ENCODE measurements at places on chromosomes 13 and 19.

DNA sequence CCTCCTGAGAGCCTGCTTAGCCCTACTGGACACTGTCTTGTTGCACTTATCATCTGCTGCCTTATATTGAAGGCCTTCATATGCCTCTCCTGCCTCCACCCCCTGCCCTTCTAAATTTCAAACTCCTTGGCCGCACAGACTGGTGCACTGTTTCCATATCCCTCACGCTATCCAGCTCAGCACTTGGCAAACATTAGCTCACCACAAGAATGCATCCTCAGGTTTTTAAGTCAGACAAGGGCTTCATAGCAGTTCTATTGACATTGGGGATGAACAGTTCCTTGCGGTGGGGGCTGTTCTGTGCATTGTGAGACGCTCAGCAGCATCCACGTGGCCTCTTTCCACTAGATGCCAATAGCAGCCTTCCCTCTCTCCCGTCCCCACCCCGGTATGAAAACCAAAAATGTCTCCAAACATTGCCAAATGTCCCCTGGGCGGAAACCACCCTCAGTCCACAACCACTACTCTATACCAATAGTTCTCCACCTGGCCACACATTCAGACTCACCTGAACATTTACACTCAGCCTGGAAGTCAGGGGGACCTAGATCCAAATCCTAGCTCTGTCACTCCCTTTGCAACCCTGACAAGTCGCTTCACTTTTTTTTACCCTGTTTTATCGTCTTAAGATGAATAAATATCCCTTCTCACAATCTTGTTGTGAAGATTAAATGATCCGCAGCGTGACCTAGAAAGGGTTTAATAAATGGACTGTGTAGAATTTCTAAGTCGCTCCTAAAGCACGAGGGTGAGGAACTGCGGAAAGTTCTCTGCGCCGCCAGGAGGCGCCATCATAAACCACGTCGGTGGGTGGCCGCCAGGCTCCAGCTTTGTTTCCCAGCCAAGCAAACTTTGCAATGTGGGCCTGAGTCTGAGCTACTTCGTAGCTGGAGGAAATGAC lies 3.6 kb upstream of the CEACAM3 start:
- DNase-seq, result no peak

DNA sequence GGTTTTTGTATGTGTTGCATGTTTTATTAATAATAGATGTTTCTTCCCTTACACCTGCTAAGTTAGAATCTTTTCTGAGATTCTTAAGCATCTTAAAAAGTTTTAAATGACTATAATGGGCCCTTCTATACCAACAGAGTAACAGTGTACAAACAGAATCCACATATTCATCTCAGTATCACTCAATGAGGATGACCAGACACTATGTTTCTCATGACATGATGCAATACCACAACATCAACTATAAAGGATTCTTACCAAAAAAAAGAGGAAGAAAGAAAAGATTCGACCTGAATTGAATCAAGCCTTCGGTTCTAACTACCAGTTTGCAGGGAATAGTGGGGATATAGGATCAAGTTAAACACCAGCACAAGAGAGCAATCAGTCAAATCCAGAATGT lies 56.5 kb downstream of the INTS6 start:
- DNase-seq, result no peak

GRCh38 chr13:64371045-64371444 lies 2859.1 kb downstream of the PCDH9 start:
- DNase-seq, result no peak

- DNase-seq, result no peak
Observed at GRCh38 chr19:40174092-40174491, 17.1 kb upstream of the MAP3K10 start.

- no peak for DNase-seq
Observed at GRCh38 chr13:44224450-44225149, 149.0 kb upstream of the SERP2 start.

DNA sequence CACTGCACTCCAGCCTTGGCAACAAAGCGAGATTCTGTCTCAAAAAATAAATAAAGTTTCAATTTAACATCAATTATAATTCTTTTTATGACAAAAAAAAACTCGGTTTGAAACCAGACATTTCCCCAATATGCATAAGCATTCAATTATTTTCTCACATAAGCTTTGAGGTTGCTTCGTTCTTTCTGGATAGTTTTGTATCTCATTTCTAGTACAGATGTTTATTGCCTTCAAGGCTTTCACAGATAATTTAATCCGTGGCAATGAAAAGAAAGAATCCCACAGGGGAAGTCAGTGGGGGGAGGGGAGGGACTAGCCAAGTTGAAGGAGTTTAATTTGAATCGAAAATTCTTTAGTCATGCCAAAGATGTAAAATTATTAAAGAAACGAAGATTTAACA lies 29.6 kb upstream of the TSC22D1 start:
- DNase-seq, result no peak

DNA sequence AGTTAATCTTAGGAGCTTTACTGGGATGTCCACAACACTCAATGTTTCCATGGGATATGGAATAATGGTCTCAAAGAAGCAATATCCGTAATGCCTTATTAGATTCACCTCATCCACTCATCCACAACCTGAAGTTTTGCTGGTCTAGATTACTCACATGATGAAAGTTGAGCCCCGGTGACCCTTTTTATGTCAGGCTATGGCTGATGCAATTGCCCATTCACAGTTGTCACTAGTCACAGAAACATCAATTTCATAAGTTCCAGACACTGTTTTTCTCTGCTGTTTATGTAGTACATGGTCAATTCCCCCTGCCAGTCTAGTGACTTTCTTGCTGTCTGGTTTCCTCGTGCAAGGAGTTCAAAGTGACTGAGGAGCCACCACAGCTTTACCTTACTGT lies 491.2 kb upstream of the ATXN8OS start:
- no peak for DNase-seq

DNA sequence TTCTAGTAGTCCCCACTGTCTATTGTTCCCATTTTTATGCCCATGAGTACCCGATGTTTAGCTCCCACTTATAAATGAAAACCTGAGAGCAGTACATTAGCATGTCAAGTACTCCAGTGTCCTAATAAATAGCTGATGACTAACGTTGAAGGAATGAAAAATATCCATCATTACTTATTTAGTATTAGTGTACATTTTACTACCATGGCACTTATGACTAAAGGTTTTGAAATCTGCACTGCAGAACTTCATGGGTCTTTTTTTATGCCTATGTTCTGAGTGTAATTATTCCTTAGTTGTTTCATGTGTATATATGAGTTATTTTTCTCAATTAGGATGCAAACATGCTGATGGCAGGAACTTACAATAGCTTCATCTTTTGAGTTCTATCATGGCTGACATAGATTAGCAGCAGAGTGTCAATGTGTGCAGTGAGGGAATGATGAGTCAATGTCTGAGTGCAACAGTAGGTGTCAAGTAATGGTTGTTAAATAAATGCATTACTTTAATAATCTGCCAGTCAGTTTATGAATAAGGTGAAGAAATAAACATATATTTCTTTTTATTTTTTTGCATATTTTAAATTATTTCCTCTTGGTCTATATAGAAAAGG lies 188.4 kb downstream of the ITGBL1 start:
- no peak for DNase-seq

GRCh38 chr13:75906315-75906714 lies 270.2 kb downstream of the LMO7 start:
- DNase-seq, result no peak

DNA sequence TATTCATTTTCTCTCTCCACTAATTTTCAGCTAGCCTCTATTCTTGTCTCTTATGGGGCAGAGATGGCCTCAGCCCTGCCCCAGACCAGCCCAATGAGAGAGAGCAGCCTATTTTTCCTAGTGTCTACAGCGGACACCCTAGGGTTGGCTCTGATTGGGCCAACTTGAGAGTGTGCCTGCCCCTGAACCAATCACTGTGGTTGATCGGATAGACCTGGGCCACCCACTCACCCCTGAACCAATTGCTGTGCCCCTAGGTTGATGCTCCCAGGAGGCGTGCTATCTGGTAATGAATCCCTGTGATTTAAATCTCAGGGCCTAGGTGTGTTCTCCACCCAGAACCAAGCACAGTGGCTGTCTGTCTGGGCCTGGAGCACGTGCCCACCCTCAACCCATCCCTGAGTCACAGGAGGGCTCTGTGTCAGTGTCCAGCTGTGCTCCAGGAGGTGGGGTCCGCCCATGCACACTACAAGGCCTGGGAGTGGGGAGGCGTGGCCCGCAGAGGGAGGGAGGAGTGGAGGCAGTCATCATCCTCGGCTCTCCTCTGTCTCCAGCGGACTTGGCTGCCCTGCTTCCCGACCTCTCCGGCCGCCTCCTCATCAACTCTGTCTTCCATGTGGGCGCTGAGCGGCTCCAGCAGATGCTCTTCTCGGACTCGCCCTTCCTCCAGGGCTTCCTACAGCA lies 14.9 kb upstream of the SCN1B start:
- no peak for DNase-seq

DNA sequence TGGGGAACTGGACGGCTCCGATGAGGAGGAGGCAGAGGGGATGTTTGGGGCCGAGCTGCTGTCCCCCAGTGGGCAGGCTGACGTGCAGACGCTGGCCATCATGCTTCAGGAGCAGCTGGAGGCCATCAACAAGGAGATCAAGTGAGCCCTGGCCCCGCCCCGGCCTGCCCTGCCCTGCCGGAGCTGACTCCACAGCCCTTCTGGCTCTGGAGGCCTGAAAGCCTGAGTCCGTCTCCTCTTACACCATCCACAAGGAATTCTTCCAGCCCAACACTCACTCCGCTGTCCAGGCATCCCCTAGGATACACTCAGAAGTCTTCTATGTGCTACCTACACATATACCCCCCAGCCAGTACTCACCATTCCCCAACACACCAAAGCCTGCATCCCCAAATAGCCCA lies 17.4 kb downstream of the PPFIA3 start:
- DNase-seq, result no peak

GRCh38 chr19:1590641-1591397 lies 1.8 kb downstream of the MBD3 start:
- peak; percentile 25 for DNase-seq

- DNase-seq, result peak; percentile 90
Observed at GRCh38 chr13:42766016-42766415, 15.4 kb upstream of the FAM216B start.

GRCh38 chr13:48078251-48078656 lies 16.6 kb downstream of the MED4 start:
- DNase-seq, result peak; percentile 14

GRCh38 chr13:75369981-75370380 lies 112.0 kb downstream of the TBC1D4 start:
- DNase-seq, result no peak

GRCh38 chr13:37194428-37194861 lies 89.0 kb upstream of the CSNK1A1L start:
- peak; percentile 94 for DNase-seq

- no peak for DNase-seq
Observed at GRCh38 chr13:36665630-36666029, 8.2 kb upstream of the SERTM1 start.
